ENCODE measurements at places on chromosomes 6 and 20.

- no peak for DNase-seq
These were observed 111.6 kb upstream of the EYA4 start for GRCh38 chr6:133129556-133129955.

DNA sequence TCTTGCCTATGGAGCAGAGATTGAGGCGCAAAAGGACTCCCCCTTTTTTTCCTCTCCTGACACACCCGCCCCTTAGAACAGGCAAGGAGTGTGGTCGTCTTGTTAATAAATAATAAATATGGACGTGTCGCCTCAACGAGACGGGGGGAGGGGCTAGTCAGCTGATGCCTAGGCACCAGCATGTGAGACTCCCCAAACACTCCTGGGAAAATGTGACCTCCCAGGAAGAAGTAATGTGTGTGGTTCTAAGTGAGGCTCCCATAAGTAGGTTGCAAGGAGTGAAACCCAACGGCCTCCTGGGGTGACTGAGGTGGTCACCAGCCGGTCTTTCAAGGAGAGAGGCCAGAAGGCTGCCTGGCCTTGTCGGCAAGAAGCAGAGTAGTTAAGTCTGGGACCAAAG is 1.1 kb upstream of the FAXC start:
- no peak for DNase-seq

- no peak for DNase-seq
These were observed 255.7 kb upstream of the PRND start for GRCh38 chr20:4465855-4466545.

DNA sequence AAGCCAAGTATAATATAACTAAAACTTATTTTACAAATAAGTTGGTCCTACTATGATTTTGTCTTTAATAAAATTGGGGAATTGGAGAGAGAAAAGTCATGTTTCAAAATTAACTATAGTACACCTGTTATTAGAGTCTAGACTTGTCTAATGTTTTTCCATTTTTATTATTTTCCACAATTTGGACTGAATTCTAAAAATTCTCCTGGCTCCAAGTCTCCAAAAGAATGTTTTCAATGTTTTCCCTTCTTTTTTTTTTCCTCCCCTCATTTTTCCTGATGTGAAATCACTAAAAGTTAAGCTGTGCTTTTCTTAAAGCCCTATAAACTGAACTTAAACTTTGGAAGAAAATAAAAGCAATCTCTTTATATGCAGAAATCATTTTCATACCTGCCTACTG is 11.3 kb downstream of the PTGIS start:
- DNase-seq, result no peak

GRCh38 chr6:29489286-29489685 is 1.5 kb upstream of the MAS1L start:
- no peak for DNase-seq

GRCh38 chr6:108163644-108164542 is 1.9 kb upstream of the NR2E1 start:
- DNase-seq, result no peak

DNA sequence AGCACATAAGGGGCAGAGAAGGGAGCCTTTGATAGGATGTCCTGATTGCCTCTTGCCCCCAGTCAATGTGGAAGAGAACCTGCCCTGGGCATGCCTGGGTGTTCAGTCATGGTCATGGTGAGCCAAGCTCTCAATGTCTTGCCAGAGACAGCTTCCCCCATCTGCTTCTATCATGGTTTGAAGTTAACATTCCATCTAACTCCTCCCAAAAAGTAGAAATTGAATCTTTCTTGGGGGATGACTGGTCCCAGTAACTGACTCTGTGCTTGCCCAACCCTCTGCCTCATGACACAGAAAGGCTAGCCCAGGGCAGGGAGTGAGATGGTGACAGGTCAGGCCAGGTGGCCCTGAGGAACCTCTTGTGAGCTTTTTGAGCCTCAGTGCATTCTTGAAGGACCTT is 60.1 kb downstream of the ADTRP start:
- no peak for DNase-seq

- no peak for DNase-seq
These were observed 724.6 kb downstream of the UTRN start for GRCh38 chr6:145009711-145010110.

GRCh38 chr6:109296971-109297372 is 85.3 kb downstream of the CD164 start:
- DNase-seq, result no peak

GRCh38 chr6:169782966-169783365 is 31.5 kb downstream of the ERMARD start:
- DNase-seq, result no peak

GRCh38 chr6:138229072-138229471 is 10.8 kb upstream of the PBOV1 start:
- peak; percentile 16 for DNase-seq

GRCh38 chr20:60297649-60298048 is 339.4 kb downstream of the CDH26 start:
- DNase-seq, result no peak

DNA sequence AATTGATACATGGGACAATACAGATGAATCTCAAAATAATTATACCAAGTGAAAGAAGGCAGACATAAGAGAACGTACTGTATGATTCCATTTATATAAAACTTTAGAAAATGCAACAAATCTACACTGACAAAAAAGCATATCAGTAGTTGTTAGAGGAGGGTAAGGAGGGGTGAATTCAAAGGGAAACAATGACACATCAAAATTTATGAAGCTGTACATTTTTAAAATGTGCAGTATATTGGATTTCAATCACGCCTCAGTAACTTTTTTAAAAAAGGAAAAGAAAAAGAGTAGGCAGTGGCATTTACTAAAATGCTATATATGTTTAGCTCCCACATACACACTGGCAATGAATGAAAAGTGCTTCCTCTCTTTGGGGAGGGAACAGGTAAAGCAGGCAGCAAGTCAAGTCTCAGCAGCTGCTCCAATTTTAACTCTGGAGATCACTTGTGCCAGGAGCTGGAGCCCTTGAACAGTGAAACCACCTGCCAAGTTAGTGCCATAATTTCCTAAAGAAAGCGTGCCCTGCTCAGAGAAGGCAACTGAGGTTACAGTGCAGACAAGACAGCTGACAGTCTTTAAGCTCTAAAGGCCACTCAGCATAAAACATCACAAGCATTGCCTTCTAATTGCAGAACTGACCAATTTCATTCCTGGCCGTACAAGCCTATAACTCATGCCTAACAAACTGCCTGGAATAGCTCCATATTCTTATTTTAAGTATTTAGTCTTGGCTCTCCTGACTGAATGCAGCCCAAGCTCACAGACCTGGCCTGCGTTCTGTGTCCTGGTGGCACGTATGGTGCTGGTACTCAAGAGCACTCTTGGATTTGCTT is 10.9 kb downstream of the FKBP1A start:
- DNase-seq, result no peak

- no peak for DNase-seq
These were observed 270.8 kb downstream of the PREX1 start for GRCh38 chr20:48556956-48557355.
